ENCODE measurements at places on chromosomes 7 and 10.

DNA sequence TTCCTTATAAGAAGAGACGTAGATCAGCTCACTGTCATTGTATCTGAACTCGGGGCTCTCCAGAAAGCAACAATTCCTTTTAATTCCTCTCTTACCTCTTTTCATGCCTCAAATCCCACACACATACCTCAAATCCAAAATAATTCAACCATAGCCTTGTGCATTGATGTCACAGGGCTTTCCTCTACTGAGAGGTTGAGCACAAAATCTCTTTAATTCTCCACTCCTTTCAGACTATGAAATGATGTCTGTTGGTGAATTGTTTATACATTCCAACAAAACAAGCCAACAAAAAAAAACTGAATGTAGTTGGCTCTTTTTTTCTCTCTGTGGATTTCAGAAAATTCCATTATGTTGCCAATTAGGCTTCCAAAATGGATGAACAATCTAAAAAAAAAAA is 53.2 kb downstream of the BPGM start:
- DNase-seq = no peak

DNA sequence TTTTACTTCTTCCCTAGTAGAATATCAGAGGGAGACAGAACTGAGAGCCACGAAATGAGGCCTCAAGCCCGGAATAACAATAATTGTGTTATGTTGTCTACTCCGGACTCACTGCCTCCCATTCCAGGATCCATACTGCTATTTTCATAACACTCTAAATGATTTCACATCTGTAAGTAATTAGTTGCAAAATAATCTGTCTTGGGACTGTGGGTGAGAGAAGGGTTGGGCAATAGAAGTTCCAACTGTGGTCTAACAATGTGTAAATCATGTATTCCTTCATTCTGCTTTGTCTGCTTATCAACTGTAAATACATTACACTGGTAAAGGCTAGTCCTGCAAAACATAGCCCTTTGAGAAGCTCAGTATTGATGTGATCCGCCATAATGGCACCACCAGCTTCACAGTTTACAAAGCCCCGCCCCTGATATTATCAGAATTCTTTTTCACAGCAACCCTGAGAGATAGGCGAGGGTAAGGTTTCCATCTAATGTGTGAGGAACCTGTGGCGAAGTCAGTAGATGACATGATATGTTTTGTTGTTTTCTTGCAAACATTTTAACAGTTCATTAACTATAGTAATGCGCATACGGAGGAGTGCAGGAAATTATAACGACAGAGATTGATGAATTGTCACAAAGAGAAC is 265.7 kb upstream of the BMPER start:
- DNase-seq = no peak

DNA sequence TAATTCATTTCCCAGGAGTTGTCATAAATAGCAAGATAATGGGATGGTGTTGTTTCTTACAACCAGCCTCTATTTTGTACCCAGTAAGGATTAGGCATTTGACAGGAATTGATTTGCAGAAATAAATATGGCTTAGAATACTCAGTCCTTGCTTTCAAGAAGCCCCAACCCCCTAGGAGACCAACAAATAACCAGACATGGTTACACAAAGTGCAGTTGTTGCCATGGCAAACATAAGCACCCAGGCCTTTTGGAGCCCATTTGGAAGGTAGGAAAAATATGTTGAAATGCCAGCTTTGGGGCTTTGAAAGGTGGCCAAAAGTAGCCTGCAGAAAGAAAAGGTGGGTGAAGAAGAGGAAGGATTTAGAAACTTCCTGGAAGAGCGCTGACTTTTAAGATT is 397.5 kb downstream of the CDC14C start:
- DNase-seq = no peak

GRCh38 chr10:44807451-44807850 is 103.7 kb upstream of the TMEM72 start:
- DNase-seq = no peak

GRCh38 chr10:63241841-63242281 is 108.7 kb downstream of the NRBF2 start:
- no peak for DNase-seq

All from stimulated activated CD8-positive, alpha-beta memory T cell treated with anti-CD3 and anti-CD28 coated beads, Interleukin-15, amount 100 ng/mL, for 24 hours (primary cell).